ENCODE measurements at places on chromosomes 7 and 10. TPM values are rescaled to one million over a fixed set of nuclear protein-coding genes. Genes with fewer than 3 reads are reported as not detected.

GRCh38 chr10:77233466-77233865 is 404.1 kb downstream of the KCNMA1 start:
- no peak overlapping the region for H3K4me3 ChIP-seq
- DNase-seq = no peak
- no peak overlapping the region for H3K27ac ChIP-seq
- no peaks in the 10 kb centered on the region for H3K36me3 ChIP-seq

- no peaks in the 10 kb centered on the region for H3K36me3 ChIP-seq
- no peak overlapping the region for H3K4me3 ChIP-seq
- no peaks in the 10 kb centered on the region for H3K4me1 ChIP-seq
- H3K27ac ChIP-seq = no peak overlapping the region
- H3K27me3 ChIP-seq = no peaks in the 10 kb centered on the region
- no peak for DNase-seq
These were observed 48.7 kb downstream of the ARMC3 start for GRCh38 chr10:22976534-22976933.

DNA sequence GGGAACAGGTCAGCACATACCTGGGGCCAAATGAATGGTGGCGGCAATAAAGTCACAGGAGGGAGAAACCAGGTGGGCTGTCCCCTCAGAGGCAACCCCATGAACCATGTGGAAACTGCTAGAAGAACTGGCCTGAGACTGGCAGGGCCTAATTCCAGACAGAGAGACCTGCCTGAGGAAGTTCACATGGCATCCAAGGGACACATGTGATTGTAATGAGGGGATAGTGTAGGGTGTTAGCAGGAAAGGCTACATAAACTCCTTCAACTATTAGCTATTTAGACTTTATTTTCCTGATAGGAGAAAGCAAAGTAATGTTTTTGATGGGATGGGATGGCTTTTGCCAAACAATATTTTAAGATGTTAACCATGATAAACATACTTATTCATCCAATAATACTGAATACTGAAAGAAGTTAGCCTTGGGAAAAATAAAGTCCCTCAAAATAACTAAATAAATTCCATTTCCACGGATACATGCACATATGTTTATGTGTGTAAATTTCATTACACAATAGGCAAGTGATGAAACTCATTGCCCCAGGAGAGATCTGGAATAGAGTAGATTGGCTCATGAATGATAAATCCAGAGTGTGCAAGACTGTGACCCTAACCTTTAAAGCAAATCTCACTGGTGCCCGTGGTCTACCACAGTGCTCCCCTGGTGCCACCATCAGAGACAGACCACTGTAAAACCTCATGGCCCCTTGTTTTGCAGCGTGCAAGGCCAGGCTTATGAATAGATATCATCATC is 137.0 kb downstream of the NRF1 start:
- no peaks in the 10 kb centered on the region for H3K36me3 ChIP-seq
- no peaks in the 10 kb centered on the region for H3K4me1 ChIP-seq
- no peak overlapping the region for H3K4me3 ChIP-seq
- no peaks in the 10 kb centered on the region for H3K27me3 ChIP-seq
- H3K27ac ChIP-seq = no peak overlapping the region

GRCh38 chr7:70571403-70571934 is 560.5 kb upstream of the GALNT17 start:
- H3K4me1 ChIP-seq = peaks cover 31% of the 10 kb centered on the region
- H3K4me3 ChIP-seq = no peak overlapping the region
- no peak overlapping the region for H3K27ac ChIP-seq

DNA sequence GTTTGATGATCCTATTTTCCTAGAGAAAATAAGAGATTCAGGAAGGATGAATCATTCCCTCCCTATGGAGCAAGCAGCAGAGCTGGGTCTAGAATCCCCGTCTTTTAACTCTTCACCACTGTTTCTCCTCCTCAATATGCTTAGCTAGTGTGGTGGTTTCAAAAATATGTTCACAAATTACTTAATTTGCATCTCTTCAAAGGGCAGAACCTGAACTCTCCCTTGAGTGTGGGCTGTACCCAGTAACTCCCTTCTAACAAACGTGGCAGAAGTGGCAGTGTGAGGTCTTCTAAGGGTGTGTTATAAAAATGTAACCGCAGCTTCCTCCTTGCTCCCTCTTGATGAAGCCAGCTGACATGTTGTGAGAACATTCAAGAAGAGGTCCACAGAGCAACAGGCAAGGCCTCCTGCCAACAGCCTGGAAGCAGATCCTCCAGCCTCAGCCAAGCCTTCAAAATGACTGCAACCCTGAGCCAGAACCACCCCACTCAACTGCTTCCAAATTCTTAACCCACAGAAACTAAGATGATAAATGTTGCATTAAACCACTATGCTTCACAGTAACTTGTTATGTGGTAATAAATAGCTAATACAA is 36.6 kb downstream of the SRPK2 start:
- H3K4me1 ChIP-seq = peaks cover 17% of the 10 kb centered on the region
- H3K4me3 ChIP-seq = no peak overlapping the region
- no peak overlapping the region for H3K27ac ChIP-seq
- DNase-seq = no peak
- H3K27me3 ChIP-seq = no peaks in the 10 kb centered on the region

DNA sequence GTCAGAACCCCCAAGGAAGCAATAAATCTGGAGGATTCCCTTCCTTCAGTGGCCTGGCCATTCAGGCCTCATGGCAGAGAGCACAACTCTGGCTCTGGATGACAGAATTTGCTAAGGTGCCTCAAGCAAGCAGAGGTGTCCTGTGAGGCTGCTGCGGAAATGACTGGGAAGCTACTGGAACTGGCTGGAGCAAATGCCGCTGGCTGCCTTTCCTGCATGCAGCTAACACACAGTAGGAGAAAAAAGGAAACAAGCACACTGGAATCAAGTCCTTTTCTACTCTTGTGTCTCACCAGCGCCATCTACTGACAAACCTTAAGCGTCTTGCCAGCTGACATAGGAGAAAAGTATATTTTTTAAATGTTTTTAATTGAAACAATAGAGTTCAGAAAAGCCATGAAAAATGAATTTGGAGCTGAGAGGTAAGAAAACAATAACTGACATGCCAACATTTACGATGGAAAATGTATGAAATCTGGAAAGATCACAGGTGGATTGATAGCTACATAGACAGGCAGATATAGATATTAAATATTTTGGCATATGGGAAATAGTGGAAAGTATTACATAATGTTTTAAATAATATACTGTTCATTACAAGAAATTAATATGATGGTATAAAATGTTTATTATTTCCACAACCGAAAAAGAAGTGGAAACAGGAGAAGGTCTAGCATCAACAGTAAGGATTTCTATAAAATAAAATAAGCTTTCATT is 951.6 kb downstream of the ANKRD7 start:
- H3K36me3 ChIP-seq = no peaks in the 10 kb centered on the region
- no peaks in the 10 kb centered on the region for H3K4me1 ChIP-seq
- no peak overlapping the region for H3K27ac ChIP-seq

DNA sequence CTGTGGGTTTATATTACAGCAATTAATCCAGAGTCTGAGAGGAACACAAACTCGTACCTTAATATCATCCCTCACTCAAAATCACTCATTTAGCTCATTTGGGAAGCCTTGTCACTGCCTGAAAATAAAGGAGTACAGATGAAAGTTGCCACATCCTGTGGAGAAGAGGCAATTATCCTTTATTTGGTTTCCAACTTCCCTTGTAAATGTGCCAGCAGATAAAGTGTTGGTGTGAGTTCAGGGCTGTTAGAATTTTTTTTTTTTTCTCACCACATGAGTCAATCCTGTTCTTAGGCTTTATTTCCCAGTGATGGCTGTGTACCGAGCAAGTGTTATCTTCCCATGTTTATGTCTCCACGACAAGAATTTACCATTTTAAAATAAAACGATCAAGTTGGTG is 99.0 kb upstream of the SMIM30 start:
- no peaks in the 10 kb centered on the region for H3K4me1 ChIP-seq
- H3K36me3 ChIP-seq = no peaks in the 10 kb centered on the region
- no peak overlapping the region for H3K27ac ChIP-seq
- H3K4me3 ChIP-seq = no peak overlapping the region

DNA sequence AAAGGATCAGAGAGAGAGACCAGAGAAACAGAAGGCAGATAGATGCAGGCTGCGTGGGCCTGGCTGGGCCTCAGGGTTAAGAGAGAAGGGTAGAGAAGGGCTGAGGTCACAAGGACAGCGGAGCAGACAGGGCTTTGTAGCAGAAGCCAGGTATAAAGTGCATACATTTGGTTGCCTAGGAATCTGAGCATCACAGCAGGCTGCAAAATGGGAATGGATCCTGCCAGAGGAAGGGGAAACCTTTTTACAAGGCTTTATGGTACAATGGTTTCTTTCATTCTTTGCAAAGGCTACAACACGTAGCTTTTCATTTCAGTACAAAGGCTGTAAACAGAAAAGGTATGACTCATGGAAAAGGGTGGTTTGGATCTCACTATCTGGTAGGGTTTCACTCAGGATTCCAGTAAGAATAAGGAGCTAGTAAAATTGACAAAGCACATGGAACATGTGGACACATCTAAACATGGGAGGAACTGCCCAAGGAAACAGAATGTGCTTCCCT is 275.1 kb downstream of the DOCK4 start:
- H3K27ac ChIP-seq = peak overlapping the region; percentile 2
- H3K27me3 ChIP-seq = no peaks in the 10 kb centered on the region
- no peak overlapping the region for H3K4me3 ChIP-seq
- peaks cover 16% of the 10 kb centered on the region for H3K4me1 ChIP-seq

GRCh38 chr10:87703771-87704170 is 44.1 kb downstream of the PAPSS2 start:
- H3K27ac ChIP-seq = no peak overlapping the region
- H3K4me1 ChIP-seq = no peaks in the 10 kb centered on the region
- DNase-seq = no peak
- no peaks in the 10 kb centered on the region for H3K27me3 ChIP-seq
- no peaks in the 10 kb centered on the region for H3K36me3 ChIP-seq
- no peak overlapping the region for H3K4me3 ChIP-seq

DNA sequence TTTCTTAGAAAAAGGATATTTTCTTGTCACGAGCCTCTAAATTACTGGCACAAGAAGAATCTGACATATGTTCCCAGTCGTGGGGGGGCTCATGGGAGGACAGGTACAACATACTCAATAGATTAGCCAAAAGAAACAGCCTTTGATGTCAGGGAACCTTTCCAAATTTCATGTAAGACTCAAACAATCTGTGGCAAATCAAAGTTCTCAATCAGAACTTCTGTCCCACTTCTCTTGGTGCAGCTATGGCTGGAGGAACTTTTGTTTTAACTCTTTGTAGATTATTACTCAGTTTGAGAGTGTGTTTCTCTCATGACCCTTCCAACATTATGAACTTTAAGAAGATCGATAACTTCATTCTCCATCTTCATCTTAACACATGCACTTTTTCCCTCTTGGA is 114.3 kb upstream of the ARID5B start:
- no peak overlapping the region for H3K4me3 ChIP-seq
- DNase-seq = no peak
- no peak overlapping the region for H3K27ac ChIP-seq
- H3K4me1 ChIP-seq = no peaks in the 10 kb centered on the region

DNA sequence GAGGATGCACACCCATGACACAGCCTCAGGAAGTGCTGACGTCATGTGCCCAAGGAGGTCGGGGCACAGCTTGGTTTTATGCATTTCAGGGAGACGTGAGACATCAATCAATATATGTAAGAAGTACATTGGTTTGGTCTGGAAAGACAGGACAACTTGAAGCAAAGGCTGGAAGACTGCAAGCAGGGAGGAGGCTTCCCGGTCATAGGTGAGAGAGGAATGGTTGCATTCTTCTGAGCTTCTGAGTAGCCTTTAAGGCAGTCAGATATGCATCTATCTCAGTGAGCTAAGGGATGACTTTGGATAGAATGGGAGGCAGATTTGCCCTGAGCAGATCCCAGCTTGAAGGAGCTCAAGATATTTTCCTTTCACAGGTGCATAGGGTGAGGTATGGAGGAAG is 349.5 kb downstream of the TYW1 start:
- no peaks in the 10 kb centered on the region for H3K36me3 ChIP-seq
- H3K4me3 ChIP-seq = no peak overlapping the region
- DNase-seq = no peak
- H3K27ac ChIP-seq = no peak overlapping the region
- H3K27me3 ChIP-seq = no peaks in the 10 kb centered on the region

- H3K36me3 ChIP-seq = no peaks in the 10 kb centered on the region
- H3K27ac ChIP-seq = no peak overlapping the region
- DNase-seq = no peak
- H3K4me3 ChIP-seq = no peak overlapping the region
- no peaks in the 10 kb centered on the region for H3K4me1 ChIP-seq
These were observed 75.3 kb downstream of the ZNF92 start for GRCh38 chr7:65448816-65449504.

DNA sequence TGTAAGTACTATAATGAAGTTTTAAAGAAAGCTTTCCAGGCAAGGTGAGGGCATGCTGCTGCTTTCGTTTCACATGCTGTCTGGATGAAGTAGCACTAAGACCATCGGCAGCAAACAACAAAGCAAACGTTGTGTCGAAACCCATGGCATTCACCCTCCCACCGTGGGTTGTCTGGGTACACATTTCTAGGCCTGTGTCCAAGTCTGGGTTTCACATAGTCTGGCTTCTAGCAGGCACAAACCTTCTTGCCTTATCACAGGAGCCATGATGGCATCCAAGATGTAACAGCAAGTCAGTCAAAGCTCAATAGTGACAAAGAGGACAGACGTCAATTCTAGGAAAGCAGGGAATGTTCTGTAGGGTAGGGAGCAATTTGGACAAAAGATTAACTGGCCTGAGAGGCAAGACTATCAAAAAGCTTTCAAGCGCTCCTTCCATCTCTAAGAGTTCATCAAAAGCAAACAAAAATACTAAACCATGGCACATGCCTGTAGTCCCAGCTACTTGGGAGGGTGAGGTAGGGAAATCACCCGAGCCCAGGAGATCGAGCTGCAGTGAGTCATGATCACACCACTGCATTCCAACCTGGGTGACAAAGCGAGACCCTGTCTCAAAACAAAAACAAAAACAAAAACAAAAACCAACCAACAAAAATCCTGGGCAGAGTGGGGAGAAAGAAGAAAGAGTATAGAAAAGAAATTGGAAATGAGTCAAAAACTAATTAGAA is 42.7 kb downstream of the PAXIP1 start:
- peaks cover 23% of the 10 kb centered on the region for H3K36me3 ChIP-seq
- H3K27me3 ChIP-seq = no peaks in the 10 kb centered on the region

GRCh38 chr7:144255471-144255897 is 9.1 kb downstream of the OR2A7 start:
- no peak overlapping the region for H3K4me3 ChIP-seq
- H3K27ac ChIP-seq = no peak overlapping the region
- H3K36me3 ChIP-seq = no peaks in the 10 kb centered on the region

Gene SNCG
- total RNA-seq = not detected

Gene INA
- 9.7 TPM for total RNA-seq

Gene VIPR2
- total RNA-seq = 3.1 TPM

Gene SMO
- total RNA-seq = 114 TPM

Gene OR2A1
- total RNA-seq = not detected

Gene TMEM225B
- 0.53 TPM for total RNA-seq
